ENCODE measurements at places on chromosomes 6 and 20. TPM values are rescaled to one million over a fixed set of nuclear protein-coding genes. Genes with fewer than 3 reads are reported as not detected.

The ESR1 gene
- 3.3 TPM for total RNA-seq

DNA sequence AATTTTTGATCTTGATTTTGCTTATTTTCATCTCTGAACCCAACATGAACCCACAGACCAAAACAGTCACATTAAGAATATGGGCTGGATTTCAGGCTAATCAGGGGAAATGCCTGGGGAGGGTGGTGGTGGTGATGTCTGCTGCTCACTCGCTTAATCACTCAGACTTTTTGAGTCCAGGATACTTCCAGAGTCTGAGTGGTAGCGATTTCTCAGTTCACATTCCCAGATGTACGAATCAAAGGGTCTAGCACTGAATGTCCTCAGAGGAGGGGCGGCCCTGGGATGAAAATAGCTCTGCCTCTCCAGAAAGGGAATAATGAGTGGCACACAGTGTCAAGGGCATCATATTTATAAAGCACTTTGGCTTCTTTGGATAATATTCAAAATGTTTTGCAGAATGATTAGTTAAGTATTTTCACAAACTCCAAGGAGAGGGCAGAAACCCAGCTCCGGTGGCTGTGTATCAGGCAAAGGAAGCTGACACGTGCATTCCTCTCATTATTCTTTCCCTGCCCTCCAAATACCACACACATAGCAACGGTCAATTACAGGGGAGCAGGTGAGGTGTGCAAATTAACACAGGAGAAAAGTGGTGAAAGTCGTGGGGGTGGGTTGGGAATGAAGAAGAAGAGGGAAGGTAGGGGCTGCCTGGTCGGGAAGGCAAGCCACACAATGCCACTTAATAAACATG lies 345.2 kb upstream of the RSPO3 start:
- DNase-seq, result no peak

The GMDS gene
- 12.6 TPM for total RNA-seq

DNA sequence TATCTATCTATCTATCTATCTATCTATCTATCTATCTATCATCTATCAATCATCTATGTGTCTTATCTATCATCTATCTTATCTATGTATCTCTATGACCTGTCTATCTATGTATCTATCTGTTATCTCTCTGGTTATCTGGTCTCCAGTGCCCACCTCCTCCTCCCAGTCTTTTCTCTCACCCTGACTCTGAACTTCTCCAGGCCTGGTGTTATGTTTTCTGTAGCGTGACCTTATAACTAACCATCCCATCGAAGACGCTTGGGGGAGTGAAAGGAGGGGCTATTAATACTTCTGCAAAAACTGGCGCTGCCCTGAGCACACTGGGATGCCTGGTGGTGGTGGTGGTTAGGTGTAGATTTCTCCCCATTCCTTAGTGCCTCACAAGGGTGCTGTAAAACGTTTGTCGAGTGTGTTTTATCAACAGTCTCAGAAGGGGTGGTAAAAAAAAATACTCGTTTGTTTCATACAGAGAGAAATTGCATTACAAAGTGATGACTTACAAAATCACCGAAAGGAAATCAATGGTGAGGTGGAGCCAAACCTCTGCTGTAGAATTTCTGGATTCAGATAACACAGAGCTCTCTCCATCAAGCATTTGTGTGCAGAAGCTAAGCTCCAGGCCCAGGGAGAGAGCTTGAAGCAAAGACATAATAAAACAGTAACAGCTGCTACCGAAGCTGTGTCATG lies 156.2 kb downstream of the BCAS1 start:
- DNase-seq, result no peak

DNA sequence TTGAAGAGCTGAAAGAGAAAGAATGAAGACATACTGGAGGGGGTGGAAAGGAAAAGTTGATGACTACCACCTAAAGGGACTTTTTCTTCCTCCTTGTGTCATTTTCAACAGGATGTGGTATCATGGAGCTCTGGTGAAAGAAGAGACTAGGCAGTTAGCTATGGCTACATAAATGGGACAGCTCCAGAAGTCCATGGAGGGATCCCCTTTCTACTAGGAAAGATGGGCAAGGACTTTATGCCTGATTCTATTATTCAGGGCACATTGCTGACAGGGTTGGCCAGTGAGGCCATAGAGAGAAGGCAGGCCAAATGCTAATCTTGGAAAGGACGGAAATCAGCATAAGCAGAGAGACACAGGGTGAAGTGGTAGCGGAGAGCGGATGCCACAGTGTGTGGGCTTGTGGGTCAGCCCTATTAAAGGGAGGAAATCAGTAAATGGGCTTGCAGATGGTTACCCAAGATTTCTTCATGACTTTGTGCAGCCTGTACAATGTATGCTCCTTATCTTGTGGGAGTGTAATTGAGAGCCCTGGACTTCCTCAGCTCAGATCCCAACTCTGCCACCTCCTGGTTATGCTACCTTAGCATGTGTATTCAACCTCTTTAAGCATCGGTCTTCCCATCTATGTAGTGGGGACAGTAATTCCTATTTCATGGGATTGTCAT lies 77.4 kb upstream of the TMEM170B start:
- no peak for DNase-seq

GRCh38 chr6:105769987-105770386 lies 316.1 kb upstream of the PRDM1 start:
- DNase-seq, result no peak

- peak; percentile 54 for DNase-seq
Observed at GRCh38 chr20:50380697-50381040, 129.5 kb upstream of the PTPN1 start.

- DNase-seq, result no peak
Observed at GRCh38 chr6:62446647-62447316, 160.8 kb upstream of the KHDRBS2 start.

GRCh38 chr6:80789912-80790570 lies 683.6 kb downstream of the BCKDHB start:
- no peak for DNase-seq

DNA sequence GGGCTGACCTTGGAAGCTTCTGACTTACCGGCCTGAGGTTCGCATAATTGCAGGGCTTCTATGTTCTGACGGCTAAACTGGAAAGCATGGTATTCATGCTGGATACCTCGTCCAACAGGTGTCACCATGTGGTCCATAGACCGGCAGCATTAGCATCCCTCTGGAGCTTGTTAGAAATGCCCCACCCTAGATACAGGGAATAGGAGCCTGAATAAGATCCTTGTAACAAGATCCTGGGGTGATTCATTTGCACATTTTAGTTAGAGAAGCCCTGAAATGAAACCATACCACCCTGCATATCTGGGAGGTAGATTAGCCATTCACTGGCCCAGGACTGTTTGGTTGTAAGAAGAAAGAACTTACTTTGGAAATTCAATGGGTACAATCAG lies 77.7 kb downstream of the TMEM170B start:
- no peak for DNase-seq

DNA sequence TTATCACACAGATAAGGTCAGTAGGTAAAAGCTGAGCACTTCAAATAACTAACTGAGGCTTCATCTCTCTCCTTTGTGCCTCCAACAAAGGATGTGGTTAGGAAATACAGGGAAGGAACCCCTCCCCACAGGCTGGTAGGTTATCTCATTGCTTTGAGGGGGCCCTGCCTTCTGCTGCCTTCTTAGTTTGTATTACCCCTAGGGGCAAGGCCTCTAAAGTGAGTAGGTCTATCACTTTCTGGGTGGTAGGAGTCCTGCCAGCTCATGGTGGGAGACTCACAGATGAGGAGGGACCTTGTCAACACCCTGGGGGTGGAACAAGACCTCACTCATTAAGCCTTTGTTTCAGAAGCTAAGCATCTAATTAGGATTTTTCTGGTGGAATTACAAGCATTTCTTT lies 34.6 kb downstream of the EDN1 start:
- no peak for DNase-seq

GRCh38 chr6:142275236-142276006 lies 26.4 kb upstream of the ADGRG6 start:
- no peak for DNase-seq

DNA sequence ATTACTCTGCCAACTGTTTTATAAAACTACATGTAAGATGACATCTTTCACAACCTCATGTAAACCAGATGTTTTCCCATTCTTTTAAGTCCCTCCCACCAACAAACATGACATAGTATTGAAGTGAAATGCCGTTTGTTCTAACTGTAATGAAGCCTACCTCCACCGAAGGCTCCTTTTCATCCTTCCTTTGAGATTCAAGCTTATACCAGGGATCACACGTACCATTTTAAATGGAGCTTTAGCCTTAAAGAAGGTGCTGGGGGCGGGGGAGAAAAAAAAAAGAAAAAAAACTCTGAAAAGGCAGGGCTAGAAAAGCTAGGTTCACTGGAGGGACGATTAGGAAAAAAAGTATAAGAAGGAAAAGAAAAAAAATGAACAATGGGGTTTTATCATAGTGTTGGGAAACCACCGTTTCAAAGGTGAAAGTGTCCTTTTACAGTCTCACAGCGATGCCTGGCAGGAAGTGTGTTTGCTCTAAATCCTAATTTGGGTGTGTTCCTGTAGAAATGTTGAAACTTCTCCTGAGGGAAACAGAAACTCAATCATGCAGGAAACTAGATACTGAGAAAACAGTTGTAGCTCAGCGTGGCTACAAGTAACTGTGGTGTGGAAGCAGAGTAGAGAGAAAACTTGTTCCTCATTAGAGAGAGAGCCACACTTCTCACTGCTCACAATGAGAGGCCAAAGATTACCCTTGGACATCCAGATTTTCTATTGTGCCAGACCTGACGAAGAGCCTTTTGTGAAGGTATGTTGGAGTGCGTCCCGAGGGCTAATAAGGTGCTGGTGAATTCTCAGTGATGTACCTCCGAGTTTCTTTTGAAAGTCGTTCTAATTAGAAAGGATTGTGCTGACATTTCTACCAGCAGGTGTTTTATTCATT lies 37.6 kb upstream of the HINT3 start:
- DNase-seq, result peak; percentile 25

The CRIP3 gene
- 3.2 TPM for total RNA-seq

- DNase-seq, result no peak
Observed at GRCh38 chr6:4637691-4638433, 138.3 kb upstream of the CDYL start.

DNA sequence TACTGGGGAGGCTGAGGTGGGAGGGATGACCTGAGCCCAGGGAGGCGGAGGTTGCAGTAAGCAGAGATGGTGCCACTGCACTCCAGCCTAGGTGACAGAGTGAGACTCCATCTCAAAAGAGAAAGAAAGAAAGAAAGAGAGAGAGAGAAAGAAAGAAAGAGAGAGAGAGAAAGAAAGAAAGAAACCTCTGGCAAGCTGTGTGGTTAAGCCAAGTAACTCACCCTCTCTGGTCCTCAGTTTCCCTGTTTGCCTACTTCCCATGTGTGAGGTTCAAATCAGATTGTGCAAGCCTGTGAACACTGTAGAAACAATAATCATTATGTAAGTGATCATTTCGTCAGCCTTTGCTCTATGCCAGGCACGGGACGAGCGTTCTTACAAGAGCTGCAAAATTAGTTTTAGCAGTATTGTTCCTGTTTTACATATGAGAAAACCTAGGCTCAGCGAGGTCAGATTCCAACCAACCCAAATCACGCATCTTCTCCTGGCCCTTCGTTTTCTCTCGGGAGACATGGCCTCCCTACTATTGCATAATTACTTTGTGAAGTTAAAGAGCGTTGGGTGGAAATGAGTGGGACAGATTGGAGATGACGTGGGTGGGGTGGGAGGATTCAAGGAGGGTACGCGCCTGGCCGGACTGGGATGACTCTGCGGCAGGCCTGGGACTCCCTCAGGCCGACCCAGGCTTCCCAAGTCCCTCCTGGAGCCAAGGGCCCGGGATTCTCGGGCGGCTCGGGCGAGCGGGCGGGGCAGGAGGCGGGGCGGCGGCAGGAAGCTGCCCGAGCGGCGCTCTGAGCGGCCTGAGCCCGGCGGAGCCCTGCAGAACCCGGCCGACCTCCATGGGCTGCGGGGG lies at the start of gene SNX21:
TSS of gene SNX21 (plus strand) at position 770 of the 853 bp plus-strand sequence. CDS start 121 bp downstream, outside the sequence.
- peak; percentile 96 for DNase-seq

The CTAGE9 gene
- total RNA-seq, result not detected

The DEFB129 gene
- not detected for total RNA-seq

- DNase-seq, result no peak
Observed at GRCh38 chr6:168100011-168100802, 21.2 kb upstream of the FRMD1 start.

The BCAS1 gene
- total RNA-seq, result not detected

- DNase-seq, result no peak
Observed at GRCh38 chr6:166076625-166077024, 91.0 kb downstream of the TBXT start.

DNA sequence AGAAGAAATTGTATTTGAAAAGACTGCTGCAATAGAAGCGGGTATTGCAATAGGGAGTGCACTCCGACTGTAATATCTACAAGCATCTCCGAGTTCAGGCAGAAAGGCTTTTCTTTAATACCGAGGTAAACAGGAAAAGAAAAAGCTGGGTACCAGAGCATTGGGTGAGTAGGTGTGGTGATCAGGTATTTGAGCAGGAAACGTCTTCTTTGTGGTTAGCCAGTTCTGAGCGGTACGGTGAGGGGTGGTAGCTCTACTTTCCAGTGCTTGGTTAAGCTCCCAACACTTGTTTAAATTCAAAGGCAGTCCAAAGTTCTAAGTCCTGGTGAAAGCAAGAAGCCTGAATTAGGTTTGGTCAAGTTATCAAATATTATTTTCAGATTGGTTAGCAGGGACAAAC lies 404.1 kb downstream of the LMBRD1 start:
- DNase-seq, result no peak

The KIZ gene
- 17.1 TPM for total RNA-seq

The PAX1 gene
- total RNA-seq, result not detected

- DNase-seq, result no peak
Observed at GRCh38 chr6:5478380-5478779, 217.1 kb downstream of the FARS2 start.

GRCh38 chr6:15715060-15715459 lies 52.2 kb upstream of the DTNBP1 start:
- DNase-seq, result no peak

GRCh38 chr6:64489763-64490162 lies 854.2 kb downstream of the PHF3 start:
- no peak for DNase-seq

The RHAG gene
- total RNA-seq, result 1.3 TPM

GRCh38 chr20:63268671-63269439 lies 3.8 kb upstream of the ARFGAP1 start:
- DNase-seq, result no peak

DNA sequence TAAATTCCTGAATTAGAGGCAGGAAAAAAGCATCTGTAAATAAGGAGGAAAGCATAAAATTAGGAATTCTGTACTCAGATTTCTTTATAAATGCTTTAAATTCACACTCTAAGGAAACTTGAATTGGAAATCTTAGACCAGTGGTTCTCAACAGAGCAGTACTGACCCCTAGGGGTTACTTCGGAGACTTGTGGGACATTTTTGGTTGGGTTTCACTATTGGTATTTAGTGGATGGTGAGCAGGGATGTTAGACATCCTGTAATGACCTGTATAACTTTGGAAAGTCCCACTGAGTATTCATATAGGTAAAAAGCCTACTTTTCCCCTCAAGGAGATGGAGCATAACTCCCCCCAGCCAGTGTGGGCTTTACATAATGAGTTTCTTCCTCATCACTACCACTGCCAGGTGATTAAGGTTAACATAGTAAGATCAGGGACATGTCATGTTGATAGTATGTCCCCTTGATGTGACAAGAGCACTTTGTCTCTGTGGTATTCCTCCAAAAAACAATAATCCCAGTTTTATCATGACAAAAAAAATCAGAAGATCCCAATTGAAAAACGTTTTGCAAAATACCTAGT lies 31.0 kb downstream of the GLO1 start:
- no peak for DNase-seq
